ENCODE measurements at places on chromosomes 5 and 9.

DNA sequence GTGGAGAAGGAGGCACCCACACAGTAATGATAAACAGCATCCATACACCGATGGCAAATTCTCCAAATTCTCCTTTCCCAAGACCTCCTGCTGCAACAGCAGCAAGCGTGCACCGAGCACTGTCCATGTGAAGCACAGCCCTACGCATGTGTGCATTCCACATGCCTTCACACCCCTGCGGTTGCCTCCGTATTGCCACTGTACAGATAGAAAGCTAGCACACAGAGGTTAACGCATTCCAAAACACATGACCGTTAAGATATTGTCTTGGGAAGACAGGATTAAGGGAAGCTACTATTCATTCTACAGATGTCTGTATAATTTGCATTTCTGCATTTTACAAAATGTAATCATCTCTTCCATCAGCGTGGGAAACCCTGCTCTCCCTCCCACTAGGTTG lies 6.6 kb downstream of the FLT4 start:
- H3K4me3 ChIP-seq: no peak overlapping the region
- no peak overlapping the region for H3K27ac ChIP-seq
- DNase-seq: no peak
- no peaks in the 10 kb centered on the region for H3K36me3 ChIP-seq

DNA sequence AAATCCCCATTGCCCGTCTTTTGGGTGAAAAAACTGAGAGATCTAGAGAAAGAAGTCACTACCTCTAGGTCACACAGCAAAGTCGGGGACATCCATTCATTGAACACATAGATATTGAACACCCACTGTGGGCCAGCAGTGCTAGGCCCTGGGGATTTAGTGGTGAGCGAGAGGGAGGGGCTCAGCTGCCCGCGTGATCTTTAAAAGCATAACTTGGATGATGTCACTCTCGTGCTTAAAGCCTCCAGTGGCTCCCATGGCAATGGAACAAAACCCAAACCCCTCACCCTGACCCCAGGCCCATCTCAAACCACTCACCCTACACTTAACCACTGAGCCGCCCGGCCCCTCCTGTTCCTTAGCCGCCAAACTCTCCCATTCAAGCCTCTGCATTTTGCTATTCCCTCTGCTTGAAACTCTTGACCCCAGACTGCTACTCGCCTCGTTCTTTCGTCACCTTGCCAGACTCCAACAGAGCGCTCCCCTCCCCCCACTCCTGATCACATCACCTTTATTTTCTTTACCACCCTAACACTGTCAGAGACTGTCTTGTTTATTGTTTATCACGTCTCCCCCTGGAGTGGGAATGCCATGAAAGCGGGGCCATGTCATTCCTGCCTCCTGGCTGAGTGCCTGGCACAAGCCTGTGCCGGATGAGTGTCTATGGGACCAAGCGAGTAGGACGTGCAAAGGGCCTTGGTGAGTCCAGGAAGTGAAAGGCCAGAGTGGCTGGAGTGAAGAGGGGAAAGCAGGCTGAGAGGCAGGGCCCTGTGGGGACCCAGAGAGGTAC lies 710 bp upstream of the PIP5KL1 start:
- H3K27me3 ChIP-seq: peaks cover 34% of the 10 kb centered on the region
- peaks cover 21% of the 10 kb centered on the region for H3K4me1 ChIP-seq
- H3K27ac ChIP-seq: no peak overlapping the region

GRCh38 chr9:121527371-121527770 lies 27.7 kb upstream of the GGTA1 start:
- no peaks in the 10 kb centered on the region for H3K4me1 ChIP-seq
- H3K4me3 ChIP-seq: no peak overlapping the region
- H3K27ac ChIP-seq: no peak overlapping the region
- DNase-seq: no peak
- H3K27me3 ChIP-seq: no peaks in the 10 kb centered on the region
- no peaks in the 10 kb centered on the region for H3K36me3 ChIP-seq

DNA sequence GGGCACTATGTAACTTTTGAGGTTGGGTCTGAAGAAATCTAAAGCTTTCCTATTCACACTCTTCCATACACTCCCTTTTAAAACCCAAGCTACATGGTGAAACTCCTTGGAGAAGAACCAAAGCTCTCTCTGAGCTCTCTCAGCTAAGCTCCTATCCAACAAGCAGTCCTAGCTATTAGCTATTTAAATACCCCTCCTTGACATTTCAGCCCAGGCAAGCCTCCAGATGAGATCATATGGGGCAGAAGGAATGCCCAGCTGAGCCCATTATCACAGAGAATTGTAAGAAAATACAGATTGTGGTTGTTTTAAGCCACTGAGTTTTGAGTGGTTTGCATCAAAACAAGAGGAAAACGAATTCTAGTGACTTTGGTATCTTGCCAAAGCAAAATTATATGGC lies 15.2 kb downstream of the HSPB3 start:
- H3K4me3 ChIP-seq: no peak overlapping the region
- DNase-seq: no peak
- H3K36me3 ChIP-seq: no peaks in the 10 kb centered on the region
- no peaks in the 10 kb centered on the region for H3K4me1 ChIP-seq
- H3K27me3 ChIP-seq: no peaks in the 10 kb centered on the region
- no peak overlapping the region for H3K27ac ChIP-seq

- H3K4me3 ChIP-seq: peak overlapping the region; percentile 18
- no peak for DNase-seq
- H3K27ac ChIP-seq: no peak overlapping the region
- H3K27me3 ChIP-seq: peaks cover 72% of the 10 kb centered on the region
- peaks cover 15% of the 10 kb centered on the region for H3K4me1 ChIP-seq
- H3K36me3 ChIP-seq: no peaks in the 10 kb centered on the region
Observed at GRCh38 chr9:93186215-93186945, 2.4 kb downstream of the WNK2 start.

DNA sequence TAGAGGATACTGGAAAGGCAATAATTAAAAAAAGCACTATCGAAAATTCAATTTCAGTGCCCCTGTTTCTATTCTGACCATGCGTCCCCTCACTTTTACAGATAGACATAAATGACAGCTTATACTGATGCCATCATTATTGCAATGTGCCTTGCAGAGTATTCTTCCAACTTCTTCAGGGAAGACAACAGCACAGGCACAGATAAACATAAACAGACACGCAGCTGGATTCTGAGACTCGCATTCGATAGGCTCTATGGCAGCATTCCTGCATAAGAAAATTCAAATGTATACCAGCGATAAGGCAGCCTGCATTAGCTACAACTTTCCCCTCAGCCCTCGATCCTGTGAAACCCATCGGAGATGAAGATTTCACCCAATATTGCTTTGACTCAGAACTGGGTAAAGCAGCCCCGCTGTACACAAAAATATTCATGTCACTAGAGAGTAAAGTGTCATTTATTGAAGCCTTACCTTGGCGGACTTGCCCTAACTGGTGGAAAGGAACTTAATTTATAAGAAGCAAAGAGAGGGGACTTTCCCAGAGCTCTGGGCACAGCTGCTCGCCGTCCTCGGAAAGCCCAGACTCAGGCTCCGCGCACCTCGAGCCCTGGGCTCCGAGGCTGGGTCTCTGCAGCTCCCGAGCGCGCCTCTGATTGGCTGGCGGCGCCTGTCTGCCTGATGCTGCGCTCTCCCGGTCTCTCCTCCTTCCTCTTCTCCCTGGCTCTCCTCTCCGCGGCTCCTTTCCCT lies at the start of gene CDH18:
Gene CDH18, minus strand, starts transcription at position 589 of the 750 bp plus-strand sequence. CDS start 149,214 bp downstream, outside the sequence.
- no peaks in the 10 kb centered on the region for H3K27me3 ChIP-seq
- no peaks in the 10 kb centered on the region for H3K4me1 ChIP-seq
- no peak within 1 kb of the TSS for H3K4me3 ChIP-seq
- H3K36me3 ChIP-seq: no peaks in the 10 kb centered on the region
- no peak within 1 kb of the TSS for H3K27ac ChIP-seq
- DNase-seq: no peak

All from thymus (tissue), 14 donors.